SK-N-DZ (cell line): ENCODE measurements at places on chromosomes 11 and 22.
A peak's percentile ranks its signal among the peaks of the same experiment; 100 is the strongest.

DNA sequence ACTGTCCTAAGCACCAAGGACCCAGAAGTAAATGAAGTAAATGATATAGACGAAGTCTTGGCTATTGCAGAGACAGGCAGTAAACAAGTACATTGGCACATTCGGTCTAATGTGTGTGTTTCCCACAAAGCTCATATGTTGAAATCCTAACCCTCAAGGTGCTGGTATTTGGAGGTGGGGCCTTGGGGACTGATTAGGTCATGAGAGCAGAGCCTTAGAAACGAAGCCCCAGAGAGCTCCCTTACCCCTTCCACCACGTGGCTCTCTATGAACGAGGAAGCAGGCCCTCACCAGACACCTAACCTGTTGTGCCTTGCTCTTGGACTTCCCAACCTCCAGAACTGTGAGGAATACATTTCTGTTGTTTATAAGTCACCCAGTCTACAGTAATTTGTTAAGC, 14.9 kb downstream of the CLMP start:
- DNase-seq = no peak

DNA sequence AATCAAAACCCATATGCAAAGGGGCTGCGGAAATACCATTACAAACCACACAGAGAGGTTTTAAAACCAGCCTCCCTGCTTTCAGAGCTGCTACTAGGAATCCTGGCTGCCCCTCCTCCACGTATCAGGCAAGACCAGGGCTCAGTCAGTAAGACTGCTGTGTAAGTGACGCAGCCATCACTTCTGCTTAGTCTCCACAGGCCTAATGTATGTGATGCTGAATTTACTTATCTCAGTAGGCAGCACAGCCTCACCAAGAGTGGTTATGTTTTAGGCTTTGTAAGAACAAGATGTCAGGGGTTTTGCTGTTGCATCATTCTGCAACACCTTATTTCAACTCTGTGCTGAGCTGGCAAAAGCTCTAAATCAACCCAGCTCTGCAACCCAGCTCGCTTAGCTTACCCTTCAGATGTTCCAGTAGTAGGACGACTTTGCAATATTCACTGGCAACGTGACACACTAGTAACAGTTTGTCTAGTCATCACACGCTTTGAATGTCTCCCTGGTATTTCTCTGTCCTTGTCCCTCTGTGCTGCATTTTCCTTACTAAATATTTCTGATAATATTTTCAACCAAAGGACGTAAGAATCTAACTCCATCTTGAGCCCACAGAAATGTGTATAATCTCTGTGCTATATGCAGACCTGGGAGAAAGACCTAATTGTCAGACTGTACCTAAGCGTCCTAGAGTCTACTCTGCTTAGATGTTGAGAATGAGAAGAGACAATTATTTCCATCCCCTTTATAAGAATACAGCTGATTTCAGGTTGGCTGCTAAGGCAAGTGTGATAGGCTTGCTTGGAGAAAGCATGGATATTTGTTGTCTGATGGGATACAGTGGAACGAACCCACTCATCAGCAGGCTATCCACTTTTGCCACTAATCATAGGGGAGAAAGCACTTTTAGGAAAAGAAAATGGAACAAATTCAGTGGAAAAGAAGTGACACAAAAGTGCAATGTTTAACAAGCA, 72.2 kb downstream of the LARGE2 start:
- DNase-seq = peak; percentile 35

GRCh38 chr11:74570266-74571061, 21.9 kb upstream of the POLD3 start:
- DNase-seq = peak; percentile 64

DNA sequence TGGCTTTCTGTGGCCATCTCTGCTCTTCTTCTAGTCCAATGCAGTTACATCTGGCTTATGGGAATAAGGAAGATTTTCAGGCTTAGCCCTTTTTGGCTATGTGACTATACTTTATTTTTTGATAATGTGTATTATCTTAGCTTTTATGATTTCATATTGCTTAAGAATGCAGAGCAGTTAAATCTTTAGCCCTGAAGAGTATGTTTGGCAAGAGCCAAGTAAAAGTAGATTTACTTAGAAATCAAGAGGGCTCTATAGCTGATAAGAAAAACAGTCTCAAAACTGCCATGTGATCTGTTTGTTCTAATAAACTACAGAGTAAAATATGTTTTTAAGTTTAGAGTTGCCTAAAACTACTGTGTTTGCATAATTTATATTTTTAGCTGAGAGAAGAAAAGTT, 61.2 kb downstream of the RNF169 start:
- no peak for DNase-seq

GRCh38 chr11:122213171-122213570, 97.2 kb upstream of the BLID start:
- no peak for DNase-seq

- no peak for DNase-seq
These were observed 110.5 kb downstream of the MICAL3 start for GRCh38 chr22:17913801-17914347.
